ENCODE measurements at places on chromosomes 3 and 15.

DNA sequence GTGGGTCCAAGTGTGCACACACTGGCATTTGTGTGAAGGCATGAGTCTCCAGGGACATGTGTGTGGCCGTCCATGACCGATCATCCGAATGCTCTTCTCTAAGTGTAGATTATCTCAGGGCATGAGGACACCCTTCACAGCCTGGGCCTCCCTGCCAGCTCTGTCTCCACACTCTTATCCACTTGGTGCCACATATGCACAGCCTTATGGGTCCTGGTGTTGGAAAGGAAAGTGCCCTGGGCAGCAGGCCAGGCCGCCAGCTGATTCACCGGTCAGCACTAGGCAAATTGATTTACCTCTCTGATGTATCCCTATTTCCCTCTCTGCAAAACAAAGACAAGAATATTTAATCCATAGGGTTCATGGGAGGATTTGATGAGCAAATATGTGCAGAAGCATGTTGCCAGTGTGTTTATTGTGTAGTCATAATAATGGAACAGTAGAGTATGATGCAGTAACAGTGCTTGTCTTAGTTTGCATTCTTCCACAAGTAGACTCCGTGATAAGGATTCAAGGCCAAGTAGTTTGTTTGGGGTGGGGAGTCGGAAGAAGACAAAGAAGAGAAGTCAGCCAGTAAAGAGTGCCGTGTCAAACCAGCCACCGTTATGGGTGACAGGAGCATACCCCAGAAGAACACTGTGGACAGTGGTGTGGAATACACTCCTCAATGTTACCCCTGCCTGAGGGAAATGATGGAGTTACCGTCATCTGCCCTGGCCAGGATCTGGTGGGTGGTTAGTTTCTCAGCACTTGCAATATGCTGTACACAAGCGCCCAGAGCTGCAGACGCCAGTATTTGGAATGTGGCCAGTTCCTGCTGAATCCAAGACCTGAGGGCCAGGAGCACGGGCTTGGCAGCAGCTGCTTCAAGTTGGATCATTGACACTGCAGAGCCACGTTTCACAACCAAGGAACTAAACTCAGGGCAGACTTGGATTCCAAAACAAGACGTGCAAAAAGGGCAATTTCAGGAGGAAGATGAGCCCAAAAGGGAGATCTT lies 85.1 kb downstream of the MTHFS start:
- DNase-seq: no peak

GRCh38 chr3:8954938-8955763 lies 8.1 kb downstream of the RAD18 start:
- no peak for DNase-seq

DNA sequence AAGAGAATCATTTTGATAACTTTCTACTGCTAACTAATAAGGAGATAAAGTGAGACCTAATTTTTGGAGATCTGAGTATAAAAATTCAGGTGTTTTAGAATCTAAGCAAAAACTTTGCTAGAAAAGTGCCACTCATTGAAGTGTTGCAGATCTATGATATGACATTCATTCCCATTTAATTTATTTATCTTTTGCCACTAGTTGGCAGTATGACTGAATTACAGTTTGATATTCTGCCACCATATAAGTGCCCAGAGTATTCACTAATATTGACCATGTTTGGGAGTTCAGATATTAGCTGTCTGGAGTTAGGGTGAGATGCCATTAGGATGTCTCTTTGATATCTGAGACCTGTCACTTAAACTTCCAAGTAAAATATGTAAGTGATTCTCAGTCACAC lies 251.3 kb upstream of the GBE1 start:
- DNase-seq: no peak

DNA sequence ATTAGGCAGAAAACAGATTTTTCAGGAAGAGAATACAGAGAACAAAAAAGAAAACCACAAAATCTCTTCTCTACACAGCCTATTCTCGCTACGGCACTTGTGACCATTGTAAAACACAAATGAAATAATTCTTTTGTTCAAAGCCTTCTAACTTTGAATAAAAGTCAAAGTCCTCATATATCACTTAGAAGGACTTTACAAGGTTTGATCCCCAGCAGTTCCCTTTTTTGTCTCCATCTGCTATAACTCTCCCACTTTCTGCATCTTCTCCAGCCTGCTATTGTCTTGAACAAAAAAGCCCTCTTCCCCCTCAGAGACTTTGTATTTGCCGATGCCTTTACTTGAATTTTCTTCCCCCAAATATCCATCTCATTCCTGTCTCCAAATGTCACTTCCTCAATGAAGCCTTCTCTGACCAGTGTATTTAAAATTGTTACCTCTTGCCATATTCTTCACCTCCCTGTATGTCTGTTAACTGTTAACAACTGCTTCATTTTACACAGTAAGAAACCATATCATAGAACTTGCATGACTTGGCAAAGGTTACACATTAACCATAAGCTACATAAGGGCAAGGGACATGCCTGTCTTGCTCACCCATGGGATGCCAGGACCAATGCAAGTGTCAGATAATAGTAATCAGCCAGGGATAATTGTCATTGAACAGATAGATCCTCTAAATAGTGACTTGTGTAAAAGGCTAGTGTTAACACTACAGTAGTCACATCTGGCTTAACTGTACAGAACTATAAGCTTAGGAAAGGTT lies 122.4 kb downstream of the CBLB start:
- DNase-seq: no peak

- peak; percentile 34 for DNase-seq
Measured at GRCh38 chr3:71428841-71429596, 154.5 kb downstream of the FOXP1 start.

GRCh38 chr3:58047826-58048225 lies 39.6 kb downstream of the FLNB start:
- no peak for DNase-seq

GRCh38 chr3:161101609-161102008 lies 3.5 kb downstream of the B3GALNT1 start:
- DNase-seq: no peak

GRCh38 chr3:153619268-153619667 lies 457.2 kb downstream of the RAP2B start:
- DNase-seq: no peak

DNA sequence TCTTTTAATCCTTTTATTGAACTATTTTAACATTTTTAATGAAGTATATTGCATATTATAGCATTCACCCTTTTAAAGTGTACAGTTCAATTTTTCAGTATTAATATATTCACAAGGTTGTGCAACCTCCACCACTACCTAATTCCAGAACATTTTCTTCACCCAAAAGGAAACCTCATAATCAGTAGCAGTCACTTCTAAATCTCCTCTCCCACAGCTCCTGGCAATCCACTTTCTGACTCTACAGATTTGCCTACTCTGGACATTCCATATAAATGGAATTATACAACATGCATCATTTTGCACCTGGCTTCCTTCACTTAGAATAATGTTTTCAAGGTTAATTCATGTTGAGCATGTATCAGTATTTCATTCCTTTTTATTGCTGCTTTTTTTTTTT lies 55.0 kb upstream of the HRH1 start:
- no peak for DNase-seq

DNA sequence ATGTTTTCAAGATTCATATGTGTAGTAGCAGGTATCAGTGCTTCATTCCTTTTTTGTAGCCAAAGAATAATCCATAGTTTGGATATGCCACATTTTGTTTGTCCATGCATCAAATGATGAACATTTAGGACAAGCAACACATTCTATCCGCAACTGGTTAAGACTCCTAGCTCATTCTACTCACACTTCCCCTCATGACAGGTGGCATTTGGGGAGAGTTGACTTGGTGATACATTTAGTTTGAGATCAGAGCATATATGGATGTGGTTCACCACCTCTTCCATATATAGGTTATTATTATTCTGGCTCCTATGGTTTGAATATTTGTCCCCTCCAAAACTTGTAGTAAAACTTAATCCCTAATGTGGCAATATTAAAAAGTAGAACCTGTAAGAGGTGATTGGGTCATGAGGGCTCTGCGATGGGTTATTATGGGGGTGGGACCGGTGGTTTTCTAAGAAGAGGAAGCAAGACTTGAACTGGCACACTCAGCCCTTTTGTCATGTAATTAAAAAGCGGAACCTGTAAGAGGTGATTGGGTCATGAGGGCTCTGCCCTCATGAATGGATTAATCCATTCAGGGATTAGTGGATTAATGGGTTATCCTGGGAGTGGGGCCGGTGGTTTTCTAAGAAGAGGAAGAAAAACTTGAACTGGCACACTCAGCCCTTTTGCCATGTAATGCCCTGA lies 75.3 kb upstream of the HRH1 start:
- no peak for DNase-seq

GRCh38 chr3:104909721-104910120 lies 457.0 kb upstream of the ALCAM start:
- DNase-seq: no peak

GRCh38 chr3:149004622-149005021 lies 13.3 kb downstream of the GYG1 start:
- no peak for DNase-seq

DNA sequence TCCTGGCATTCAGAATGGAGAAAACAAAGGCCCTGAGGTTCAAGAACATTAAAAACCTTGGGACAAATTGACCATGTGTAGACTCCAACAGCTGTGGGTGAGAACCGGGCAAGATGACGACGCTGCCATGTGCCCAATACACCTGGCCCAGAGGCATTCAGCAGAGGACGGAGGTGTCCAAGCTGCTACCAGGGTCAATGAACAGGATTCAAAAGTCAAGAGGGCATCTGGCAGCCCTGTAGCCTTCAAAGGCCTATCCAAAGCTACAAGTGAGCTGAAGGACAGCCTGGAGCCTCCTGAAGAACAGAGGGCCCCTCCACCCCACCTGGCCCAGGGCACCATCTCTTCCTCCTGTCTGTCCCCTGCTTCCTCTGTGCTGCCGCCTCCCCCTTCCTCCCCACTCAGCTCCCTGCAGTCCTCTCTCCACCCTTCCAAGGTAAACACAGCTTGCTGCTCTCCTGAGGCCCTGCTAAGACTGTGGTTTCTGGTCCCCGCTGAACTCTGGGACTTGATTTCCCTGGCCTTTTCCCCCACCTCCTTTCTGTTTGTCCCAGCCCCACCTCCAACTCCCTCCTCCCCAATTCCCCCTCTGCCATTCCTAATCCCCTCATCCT lies 57.5 kb downstream of the HMCES start:
- no peak for DNase-seq

DNA sequence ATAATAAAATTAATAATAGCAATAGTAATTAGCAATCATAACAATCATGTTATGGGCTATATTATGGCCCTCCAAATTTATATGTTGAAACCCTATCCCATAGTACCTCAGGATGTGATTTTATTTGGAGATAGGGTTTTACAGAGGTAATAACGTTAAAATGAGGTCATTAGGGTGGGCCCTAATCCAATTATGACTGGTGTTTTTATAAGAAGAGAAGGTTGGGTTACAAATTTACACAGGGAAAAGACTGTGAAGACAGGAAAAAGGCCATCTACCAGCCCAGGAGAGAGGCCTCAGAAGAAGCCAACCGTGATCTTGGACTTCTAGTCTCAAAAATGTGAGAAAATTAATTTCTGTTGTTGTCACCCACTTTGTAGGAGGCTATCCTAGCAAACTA lies 353.1 kb downstream of the CHL1 start:
- DNase-seq: no peak

GRCh38 chr3:116833202-116833601 lies 123.6 kb downstream of the TUSC7 start:
- no peak for DNase-seq

- peak; percentile 36 for DNase-seq
Measured at GRCh38 chr15:31060429-31061140, 40.9 kb downstream of the TRPM1 start.

DNA sequence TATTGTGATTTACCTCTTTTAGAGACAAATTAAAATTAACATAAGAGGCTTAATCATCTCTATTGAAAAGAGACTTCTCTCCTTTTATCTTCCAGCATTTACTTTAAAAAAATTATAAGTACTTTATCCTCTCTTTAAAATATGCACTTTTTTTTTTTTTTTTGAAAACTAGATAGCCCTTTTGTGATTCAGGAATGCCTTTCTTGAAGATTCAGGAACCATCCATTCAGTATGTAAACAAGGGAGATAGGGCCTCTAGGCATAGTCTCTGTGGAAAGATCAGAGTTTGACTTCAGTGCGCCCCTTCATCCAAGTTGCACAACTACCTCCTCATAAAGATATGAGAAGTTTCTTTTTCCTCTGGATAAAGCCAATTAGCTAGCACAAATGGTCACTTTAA lies 1163.7 kb downstream of the SI start:
- no peak for DNase-seq

- DNase-seq: no peak
Measured at GRCh38 chr15:80710635-80711554, 15.8 kb downstream of the ABHD17C start.

- no peak for DNase-seq
Measured at GRCh38 chr3:22691856-22692628, 511.1 kb upstream of the UBE2E2 start.

DNA sequence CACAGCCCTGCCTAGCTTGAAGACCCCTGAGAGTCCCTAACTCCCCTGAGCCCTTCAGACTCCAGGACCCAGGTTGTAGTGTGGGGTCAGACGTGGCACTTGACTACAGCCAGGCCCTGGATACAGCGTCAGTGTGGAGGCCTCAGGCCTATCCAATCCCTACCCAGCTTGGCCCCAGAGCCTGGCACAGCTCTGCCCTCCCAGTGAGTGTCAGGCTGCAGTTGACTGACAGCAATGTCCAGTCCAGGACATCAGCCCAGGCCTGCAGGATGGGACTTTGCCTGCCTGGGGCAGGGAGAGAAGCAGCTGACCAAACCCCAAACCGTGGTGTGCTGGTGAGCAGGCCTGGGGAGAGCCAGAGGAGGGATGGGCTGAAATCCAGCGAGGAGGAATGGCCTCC lies 27.3 kb downstream of the KLF13 start:
- no peak for DNase-seq

DNA sequence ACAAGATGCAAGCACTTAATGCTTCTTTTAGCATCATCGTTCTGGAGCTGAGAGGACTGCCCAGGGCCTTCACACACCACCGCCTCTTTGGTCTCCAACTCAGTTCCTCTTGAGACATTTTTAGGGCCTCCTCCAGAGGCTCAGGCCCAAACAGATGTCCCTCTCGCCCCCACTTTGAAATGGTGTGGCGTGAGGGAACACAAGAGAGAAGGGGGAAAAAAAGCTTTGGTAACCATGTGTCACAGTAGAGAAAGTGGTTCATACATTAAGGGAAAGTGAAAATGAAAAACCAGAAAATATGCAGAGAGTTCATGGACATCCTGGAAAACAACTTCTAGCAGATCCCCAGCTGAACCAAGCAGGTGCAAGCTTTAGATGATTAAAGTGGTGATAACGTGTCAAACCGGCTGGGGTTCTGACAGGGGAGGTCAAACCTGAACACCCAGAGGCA lies 33.1 kb upstream of the FOXP1 start:
- DNase-seq: no peak

GRCh38 chr15:40354408-40355171 lies 3.4 kb upstream of the DISP2 start:
- no peak for DNase-seq

DNA sequence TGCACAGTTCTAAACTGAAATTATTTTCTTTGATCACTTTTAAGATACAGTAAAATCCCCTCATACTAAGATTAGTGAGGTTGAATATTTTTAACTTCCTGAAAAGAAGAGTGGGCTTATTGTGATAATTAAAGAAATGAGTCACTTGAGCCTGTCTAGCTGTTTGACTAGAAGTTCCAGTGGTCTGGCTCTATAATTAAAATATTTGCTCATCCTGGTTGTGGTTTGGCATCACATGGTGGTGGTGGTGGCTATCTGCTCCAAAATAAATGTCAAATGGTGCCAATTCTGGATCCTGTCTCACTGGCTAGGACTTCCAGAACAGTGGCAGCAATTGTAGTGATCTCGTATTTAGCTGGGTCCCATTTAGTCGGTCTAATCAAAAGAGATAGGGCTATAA lies 8.6 kb upstream of the TEX9 start:
- no peak for DNase-seq

GRCh38 chr3:23209747-23210487 lies 6.8 kb downstream of the UBE2E2 start:
- no peak for DNase-seq

GRCh38 chr15:53378096-53378800 lies 381.2 kb downstream of the WDR72 start:
- no peak for DNase-seq
